Left ventricle myocardium inferior (tissue), 1 donor: ENCODE measurements at places on chromosomes 13 and 19. TPM values are rescaled to one million over a fixed set of nuclear protein-coding genes. Genes with fewer than 3 reads are reported as not detected.

Gene SLC7A10
- total RNA-seq = not detected

DNA sequence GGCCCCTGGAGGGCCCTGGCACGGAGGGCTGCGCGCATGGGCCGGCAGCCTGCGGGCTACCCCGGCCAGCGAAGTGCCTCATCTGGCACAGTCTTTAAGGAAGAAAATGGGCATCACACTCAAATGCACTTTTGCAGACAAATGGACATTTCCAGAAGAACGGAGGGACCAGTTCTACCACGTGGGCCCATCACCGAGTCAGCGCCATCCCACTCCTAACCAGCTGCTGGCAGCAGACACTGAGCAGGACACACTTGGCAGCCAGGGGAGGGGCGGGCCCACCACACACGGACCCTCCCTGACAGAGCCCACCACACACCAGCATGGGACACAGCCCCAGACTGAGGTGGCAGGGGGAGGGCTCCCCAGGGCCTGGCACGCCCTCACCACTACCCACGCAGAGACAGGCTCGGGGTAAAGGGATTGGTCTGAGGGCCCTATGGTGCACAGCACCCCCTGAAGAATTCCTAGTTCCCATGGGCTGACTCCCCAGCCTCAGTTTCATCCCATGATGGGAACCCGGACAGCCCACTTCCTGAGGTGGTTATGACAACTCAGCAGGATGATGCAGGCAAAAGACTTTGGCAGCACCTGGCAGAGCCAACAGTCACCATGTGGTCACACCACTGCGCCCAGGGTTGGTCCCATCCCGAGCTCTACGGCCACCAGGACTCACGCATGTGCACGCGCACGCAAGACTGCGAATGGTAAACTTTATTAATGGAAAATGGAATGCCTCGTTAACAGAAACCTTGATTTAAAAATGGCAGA lies 18.7 kb upstream of the TINCR start:
- H3K4me3 ChIP-seq = no peak overlapping the region
- peaks cover 69% of the 10 kb centered on the region for H3K36me3 ChIP-seq
- H3K4me1 ChIP-seq = peaks cover 17% of the 10 kb centered on the region
- no peaks in the 10 kb centered on the region for H3K27me3 ChIP-seq

DNA sequence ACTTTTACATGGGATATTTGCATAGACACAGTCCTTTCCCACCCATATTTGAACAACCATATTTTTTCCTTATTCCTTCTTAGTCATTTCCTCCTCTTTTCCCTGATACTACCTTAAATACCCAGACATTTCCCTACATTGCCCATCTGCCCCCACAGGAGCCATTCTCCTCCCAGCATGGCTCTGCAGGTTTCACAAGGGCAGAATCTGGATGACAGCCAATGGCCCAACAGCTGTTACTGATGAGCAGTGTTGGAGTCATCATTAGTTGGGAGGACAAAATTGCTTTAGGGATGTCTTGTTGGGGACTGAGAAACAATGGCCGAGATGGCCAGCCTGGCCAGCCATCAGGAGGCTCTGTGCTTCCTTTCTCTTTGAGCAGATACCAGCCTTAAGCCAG lies 209.5 kb downstream of the KLF5 start:
- no peaks in the 10 kb centered on the region for H3K27me3 ChIP-seq
- H3K4me1 ChIP-seq = peaks cover 4% of the 10 kb centered on the region
- H3K36me3 ChIP-seq = no peaks in the 10 kb centered on the region
- no peak overlapping the region for H3K27ac ChIP-seq

Gene ZNF442
- 3.4 TPM for total RNA-seq

GRCh38 chr19:4867534-4868285 lies at the start of gene PLIN3:
TSS of gene PLIN3 (minus strand) at chr19:4867667. CDS start at chr19:4861394, 6,273 bp downstream.
- no peaks in the 10 kb centered on the region for H3K36me3 ChIP-seq
- H3K4me3 ChIP-seq = peak within 1 kb of the TSS; percentile 94
- H3K27ac ChIP-seq = peak within 1 kb of the TSS; percentile 86
- peak; percentile 98 for DNase-seq
- H3K4me1 ChIP-seq = peaks cover 20% of the 10 kb centered on the region

DNA sequence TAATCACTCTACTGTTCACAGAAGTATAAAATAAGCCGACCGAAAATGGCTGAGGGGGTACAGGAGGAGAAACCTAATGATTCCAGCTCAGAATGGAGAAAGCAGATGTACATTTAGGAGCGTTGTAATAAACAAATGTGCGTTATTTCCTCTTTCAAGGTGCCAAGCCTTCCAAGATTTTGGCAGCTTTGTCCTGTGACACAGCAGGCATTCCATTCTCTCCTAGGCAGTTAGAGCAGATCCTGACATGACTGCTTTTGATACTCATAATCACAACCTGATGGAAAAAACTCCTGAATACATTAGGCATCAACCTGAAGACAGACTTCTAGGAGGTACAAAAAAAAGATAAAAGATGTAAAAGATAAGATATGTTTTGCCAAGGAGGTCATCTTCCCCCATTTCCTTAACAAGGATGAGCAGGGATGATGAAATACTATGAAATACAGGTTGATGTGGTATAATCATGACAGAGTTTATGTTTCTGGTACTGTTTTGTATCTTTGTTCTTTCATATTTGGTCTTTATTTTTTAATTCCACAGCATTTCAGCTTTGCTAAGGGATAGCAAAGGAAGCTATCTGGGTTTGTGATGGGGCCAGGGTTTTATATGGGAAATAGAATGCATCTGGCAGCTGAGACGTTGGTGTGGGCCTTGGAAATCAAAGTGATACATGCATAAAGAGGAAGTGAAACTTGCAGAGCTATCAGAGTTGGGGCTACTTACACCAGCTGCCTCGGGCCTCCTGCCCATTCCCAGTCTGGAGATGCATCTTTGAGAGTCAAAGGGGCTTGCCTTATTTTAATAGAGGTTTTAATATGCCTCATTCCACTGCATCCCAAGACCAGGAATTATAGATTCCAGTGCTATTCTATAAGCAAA lies 222.5 kb downstream of the OXGR1 start:
- H3K4me3 ChIP-seq = no peak overlapping the region
- no peak overlapping the region for H3K27ac ChIP-seq
- peaks cover 6% of the 10 kb centered on the region for H3K27me3 ChIP-seq
- no peak for DNase-seq
- no peaks in the 10 kb centered on the region for H3K4me1 ChIP-seq

DNA sequence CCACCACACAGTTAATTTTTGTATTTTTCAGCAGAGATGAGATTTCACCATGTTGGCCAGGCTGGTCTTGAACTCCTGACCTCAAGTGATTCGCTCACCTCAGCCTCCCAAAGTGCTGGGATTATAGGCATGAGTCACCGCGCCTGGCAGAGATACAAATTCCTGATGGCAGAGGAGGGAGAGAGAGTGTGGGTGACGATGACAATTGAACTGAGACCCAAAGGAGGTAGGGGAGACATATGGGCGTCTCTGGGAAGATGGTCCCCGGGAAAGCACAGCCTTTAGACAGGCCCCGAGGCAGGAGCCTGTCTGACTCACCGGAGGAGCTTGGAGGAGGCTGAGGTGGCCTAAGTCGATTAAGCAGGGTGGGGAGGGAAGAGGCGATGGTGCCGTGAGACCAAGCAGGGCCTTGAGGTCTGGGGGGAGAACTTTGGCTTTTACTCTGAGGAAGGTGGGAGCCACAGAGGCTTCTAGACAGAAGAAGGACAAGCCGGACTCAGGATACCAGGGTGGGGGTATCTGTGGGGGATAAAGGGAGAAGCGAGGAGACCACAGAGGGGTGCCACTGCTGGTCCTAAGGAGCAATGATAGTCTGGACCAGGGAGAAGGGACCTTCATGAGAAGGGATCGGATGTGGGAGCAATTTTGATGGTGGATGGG lies 38.2 kb downstream of the ARRDC2 start:
- H3K27ac ChIP-seq = peak overlapping the region; percentile 88
- no peaks in the 10 kb centered on the region for H3K36me3 ChIP-seq
- peaks cover 52% of the 10 kb centered on the region for H3K4me1 ChIP-seq
- no peaks in the 10 kb centered on the region for H3K27me3 ChIP-seq
- DNase-seq = no peak

DNA sequence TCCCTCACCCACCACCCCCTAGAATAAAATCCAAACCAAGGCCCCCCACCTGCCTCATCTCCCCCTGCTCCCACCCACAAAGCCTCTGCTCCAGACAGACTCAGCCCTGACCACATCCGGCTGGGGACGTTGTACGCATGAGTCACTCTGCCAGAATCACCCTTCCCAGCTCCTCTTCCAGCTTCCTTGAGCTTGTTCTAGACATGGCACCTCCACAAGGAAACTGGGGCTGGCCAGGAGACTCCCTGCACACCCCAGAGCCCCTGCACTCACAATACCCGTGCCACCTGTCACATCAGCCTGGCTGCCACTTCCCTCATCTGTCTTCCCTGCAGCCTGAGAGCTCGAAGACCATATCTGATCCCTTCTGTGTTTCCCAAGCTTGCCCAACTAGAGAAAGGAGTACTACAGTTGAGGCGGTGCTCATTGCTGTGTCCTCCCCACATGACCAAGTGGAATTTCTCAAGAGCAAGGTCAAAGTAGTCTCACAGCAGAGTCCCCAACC lies 9.7 kb downstream of the DEDD2 start:
- H3K36me3 ChIP-seq = peaks cover 80% of the 10 kb centered on the region
- no peak for DNase-seq
- H3K4me1 ChIP-seq = peaks cover 15% of the 10 kb centered on the region
